ENCODE measurements at places on chromosomes 3 and 15. TPM values are rescaled to one million over a fixed set of nuclear protein-coding genes. Genes with fewer than 3 reads are reported as not detected.

DNA sequence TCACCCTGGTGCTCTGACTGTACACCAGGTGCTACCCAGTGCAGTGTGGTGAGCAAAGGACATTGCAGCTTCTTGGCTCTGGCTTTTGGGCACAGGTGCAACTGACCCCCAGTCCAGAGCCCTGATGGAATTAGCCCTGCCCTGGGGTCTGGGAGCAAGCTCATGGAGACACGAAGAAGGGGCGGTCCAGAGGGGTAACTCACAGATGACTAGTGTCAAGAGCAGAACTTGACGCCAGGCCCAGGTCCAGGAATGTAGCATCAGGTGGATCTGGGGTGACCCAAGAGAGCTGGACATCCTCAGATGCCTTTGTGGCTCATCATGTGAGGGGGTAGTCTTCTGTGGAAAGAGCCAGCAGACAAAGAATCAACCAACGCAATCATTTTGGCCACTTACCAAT is 88.9 kb downstream of the ASB7 start:
- no peak for DNase-seq
- no peak overlapping the region for H3K27ac ChIP-seq
- H3K36me3 ChIP-seq = no peaks in the 10 kb centered on the region
- no peak overlapping the region for H3K4me3 ChIP-seq

GRCh38 chr15:83380059-83380458 is 67.1 kb upstream of the SH3GL3 start:
- H3K27ac ChIP-seq = no peak overlapping the region
- H3K4me3 ChIP-seq = no peak overlapping the region
- H3K27me3 ChIP-seq = no peaks in the 10 kb centered on the region
- peaks cover 5% of the 10 kb centered on the region for H3K4me1 ChIP-seq
- H3K36me3 ChIP-seq = no peaks in the 10 kb centered on the region

- H3K27me3 ChIP-seq = no peaks in the 10 kb centered on the region
- no peak overlapping the region for H3K4me3 ChIP-seq
Measured at GRCh38 chr3:44942202-44942921, 33.6 kb downstream of the ZDHHC3 start.

Gene EIF4E3
- 0.38 TPM for total RNA-seq

DNA sequence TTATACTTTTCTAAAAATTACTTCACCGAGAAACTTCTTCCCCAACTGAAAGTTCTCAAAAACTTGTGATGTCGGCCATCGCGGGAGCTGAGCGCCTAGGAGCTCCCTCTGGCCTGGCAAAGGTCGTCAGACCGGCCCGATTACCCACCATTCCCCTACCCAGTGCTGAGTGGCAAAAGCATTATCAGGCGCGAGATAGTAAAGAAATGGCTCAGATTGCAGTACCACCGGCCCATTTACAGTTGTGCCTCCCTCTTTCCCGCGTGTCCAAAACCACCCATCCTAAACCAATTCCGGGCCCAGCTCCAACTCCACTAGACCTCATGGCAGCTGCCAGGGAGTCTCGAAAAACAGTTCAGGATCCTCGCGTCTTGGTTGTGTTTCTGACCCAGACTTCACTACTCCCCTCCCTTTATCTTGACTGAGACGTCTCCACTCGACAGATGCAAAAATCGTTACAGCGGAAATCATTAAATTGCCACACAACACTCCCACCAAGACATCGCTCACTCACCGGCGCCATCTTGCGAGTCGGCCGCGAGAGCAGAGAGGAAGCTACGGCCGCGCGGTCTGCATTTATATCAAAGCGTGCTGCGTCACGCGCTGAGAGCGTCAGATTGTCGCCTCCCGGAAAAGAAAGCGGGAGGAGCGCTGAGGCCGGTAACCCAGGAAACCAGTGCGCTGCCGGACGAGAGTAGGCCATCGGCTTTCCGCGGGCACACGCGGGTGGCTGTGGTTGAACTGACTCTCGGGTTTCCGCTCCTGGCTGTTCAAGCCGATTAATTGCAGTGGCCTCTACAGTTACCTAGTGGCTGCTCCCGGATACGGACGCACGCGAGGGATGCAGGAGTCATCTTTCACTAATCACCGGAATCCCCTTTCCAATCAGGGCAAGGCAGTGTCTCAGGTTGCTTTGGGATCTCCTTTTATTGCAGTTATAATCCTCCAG is at the start of gene RPL22L1:
Gene RPL22L1 (minus strand): TSS at position 551 of the 949 bp plus-strand sequence. CDS start 28 bp downstream, at position 523.
- no peaks in the 10 kb centered on the region for H3K27me3 ChIP-seq
- no peaks in the 10 kb centered on the region for H3K4me1 ChIP-seq
- DNase-seq = peak; percentile 91
- peak within 1 kb of the TSS; percentile 87 for H3K4me3 ChIP-seq

DNA sequence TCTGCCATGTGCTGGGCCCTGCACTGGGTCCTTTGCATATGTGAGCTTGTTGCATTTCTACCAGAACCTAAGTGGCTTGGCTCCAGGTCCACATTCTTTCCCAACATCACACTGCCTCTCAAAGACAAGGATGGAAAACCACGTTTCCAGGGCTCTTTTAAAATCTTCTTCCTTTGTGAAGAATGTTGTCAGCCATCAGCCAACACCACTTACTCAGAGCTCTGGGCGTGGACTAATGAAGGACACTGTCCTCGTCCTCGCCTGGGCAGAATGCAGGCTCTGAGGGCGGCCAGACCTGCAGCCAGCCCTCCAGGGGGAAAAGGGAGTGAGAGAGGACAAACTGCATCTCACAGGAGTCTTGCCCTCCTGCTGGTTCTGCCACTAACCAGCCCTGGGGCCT is 49.7 kb downstream of the MAGEF1 start:
- no peaks in the 10 kb centered on the region for H3K36me3 ChIP-seq
- H3K27me3 ChIP-seq = no peaks in the 10 kb centered on the region
- H3K4me3 ChIP-seq = no peak overlapping the region
- DNase-seq = no peak

GRCh38 chr3:185986198-185986777 is 48.5 kb upstream of the TRA2B start:
- H3K4me1 ChIP-seq = no peaks in the 10 kb centered on the region
- DNase-seq = no peak
- no peak overlapping the region for H3K27ac ChIP-seq
- no peak overlapping the region for H3K4me3 ChIP-seq
- no peaks in the 10 kb centered on the region for H3K36me3 ChIP-seq

Gene SPINK8
- total RNA-seq = not detected

DNA sequence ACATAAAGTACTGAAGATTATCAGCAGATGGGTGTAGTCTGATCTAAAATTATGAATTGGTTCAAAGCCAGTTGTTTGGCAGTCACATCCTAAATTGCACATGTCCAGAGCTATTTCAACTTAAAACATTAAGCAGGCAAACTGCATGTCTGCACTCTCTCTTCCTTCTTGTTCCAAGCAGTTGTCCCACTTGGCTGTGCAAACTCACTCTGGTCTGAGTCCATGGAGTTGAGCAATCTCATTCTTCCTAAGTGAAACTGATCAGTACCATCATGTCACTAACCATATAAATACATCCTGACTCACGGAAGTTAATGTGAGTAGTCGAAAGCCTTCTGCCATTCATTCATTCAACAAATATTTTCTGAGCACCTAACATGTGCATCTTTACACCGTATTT is 353.0 kb downstream of the ROBO1 start:
- H3K27me3 ChIP-seq = no peaks in the 10 kb centered on the region
- H3K4me3 ChIP-seq = no peak overlapping the region
- H3K36me3 ChIP-seq = no peaks in the 10 kb centered on the region
- no peak for DNase-seq

- DNase-seq = no peak
- H3K4me3 ChIP-seq = no peak overlapping the region
- no peak overlapping the region for H3K27ac ChIP-seq
- no peaks in the 10 kb centered on the region for H3K4me1 ChIP-seq
- no peaks in the 10 kb centered on the region for H3K36me3 ChIP-seq
Measured at GRCh38 chr3:120432150-120432860, 18.5 kb downstream of the FSTL1 start.

DNA sequence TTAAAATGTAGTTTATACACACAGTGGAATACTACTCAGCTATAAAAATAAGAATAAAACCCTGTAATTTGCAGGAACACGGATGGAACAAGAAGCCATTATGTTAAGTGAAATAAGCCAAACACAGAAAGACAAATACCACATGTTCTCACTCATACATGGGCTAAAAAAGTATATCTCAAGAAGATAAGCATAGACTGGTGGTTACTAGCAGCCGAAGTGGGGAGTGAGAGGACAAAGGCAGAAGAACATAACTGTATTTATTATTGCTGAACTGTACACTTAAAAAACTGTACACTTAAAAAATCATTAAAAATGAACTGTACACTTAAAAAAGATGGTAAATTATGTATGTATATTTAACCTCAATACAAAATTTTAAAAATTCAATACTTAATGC is 11.0 kb downstream of the UBE3A start:
- no peaks in the 10 kb centered on the region for H3K4me1 ChIP-seq
- peaks cover 3% of the 10 kb centered on the region for H3K36me3 ChIP-seq
- no peak overlapping the region for H3K4me3 ChIP-seq
- no peak for DNase-seq
- H3K27ac ChIP-seq = no peak overlapping the region

- DNase-seq = no peak
- no peak overlapping the region for H3K27ac ChIP-seq
- no peaks in the 10 kb centered on the region for H3K36me3 ChIP-seq
- H3K27me3 ChIP-seq = no peaks in the 10 kb centered on the region
- no peak overlapping the region for H3K4me3 ChIP-seq
- H3K4me1 ChIP-seq = no peaks in the 10 kb centered on the region
Measured at GRCh38 chr3:122824465-122825381, 29.9 kb downstream of the SLC49A4 start.

Gene AMT
- total RNA-seq = 2.4 TPM

DNA sequence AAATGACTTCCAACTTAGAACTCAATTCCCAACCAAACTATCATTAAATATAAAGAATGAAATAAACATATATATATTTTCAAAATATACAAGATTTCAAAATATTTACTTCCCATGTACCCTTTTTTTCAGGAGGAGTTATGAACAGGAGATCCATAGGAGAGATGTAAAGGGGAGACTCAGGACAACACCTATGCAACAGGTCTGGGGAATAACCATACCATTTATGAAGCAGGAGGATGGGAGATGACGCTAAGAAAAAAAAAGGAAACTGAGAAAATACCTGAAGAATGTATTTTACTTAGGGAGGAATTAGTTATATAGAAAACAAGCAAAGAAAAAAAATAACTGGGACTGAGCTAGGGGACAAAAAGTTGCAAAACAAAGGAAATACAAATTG is 23.8 kb downstream of the INTS14 start:
- H3K4me1 ChIP-seq = peaks cover 4% of the 10 kb centered on the region
- H3K4me3 ChIP-seq = no peak overlapping the region
- no peaks in the 10 kb centered on the region for H3K27me3 ChIP-seq
- DNase-seq = no peak
- H3K36me3 ChIP-seq = peaks cover 5% of the 10 kb centered on the region
- H3K27ac ChIP-seq = no peak overlapping the region

DNA sequence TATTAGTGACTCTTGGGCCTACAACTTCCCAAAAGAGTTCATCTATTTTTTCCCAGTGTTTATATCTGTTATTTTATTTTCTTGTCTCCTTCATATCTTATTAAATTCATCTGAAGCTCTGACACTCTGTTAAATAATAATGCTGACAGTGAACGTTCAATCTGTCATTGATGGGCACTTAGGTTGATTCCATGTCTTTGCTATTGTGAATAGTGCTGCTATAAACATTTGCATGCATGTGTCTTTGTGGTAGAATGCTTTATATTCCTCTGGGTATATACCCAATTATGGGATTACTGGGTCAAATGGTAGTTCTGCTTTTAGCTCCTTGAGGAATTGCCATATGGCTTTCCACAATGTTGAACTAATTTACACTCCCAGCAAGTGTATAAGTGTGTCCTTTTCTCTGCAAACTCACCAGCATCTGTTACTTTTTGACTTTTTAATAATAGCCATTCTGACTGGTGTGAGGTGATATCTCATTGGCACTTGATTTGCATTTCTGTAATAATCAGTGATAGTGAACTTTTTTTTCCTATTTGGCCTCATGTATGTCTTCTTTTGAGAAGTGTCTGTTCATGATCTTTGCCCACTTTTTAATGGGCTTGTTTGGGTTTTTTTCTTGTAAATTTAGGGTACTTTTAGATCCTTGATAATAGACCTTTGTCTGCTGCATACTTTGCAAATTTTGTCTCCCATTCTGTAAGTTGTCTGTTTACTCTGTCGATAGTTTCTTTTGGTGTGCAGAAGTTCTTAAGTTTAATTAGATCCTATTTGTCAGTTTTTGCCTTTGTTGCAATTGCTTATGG is 122.5 kb downstream of the LEKR1 start:
- H3K4me1 ChIP-seq = no peaks in the 10 kb centered on the region
- H3K27ac ChIP-seq = no peak overlapping the region
- no peaks in the 10 kb centered on the region for H3K27me3 ChIP-seq
- no peak overlapping the region for H3K4me3 ChIP-seq
- H3K36me3 ChIP-seq = no peaks in the 10 kb centered on the region

DNA sequence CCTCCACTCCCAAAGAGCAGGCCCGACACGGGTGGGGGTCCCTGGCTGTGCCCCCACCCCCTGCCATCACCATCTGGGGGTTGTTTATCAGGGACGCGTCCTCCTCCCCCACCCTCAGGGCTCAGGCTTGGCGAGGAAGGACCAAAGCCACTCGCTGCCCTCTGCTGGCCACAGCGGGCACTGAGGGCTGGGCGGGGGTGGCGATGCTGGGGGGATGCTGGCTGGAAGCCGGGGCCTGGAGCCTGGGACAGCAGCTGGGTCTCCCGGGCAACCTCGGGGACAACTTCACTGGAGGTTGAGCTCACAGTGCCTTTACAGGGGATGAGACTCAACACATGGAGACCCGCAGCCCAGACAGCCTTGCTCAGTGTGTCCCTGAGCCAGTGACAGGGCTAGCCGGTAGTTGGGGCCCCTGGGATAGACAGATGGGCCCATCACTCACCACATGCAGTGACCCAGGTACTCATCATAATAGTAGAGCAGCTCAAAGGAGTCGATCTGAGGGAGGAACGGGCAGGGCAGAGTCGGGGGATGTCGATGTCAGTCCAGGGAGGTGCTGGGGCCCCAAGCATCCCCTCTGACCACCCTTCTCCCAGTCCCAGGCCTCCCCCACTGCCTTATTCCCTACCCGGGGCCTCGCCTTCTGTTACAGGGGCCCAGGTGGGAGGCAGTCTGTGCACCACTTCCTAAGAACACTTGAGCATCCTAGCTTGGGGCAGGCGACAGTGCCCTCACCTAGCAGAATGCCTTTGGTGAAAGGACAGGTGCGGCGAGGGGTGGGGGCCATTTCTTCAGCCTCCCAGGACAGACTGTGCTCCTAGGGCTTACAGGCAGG is 5.9 kb upstream of the CALML4 start:
- no peak overlapping the region for H3K27ac ChIP-seq
- DNase-seq = no peak
- peaks cover 23% of the 10 kb centered on the region for H3K36me3 ChIP-seq
- no peaks in the 10 kb centered on the region for H3K27me3 ChIP-seq
- no peak overlapping the region for H3K4me3 ChIP-seq

- no peak overlapping the region for H3K27ac ChIP-seq
- H3K36me3 ChIP-seq = peaks cover 21% of the 10 kb centered on the region
- no peaks in the 10 kb centered on the region for H3K4me1 ChIP-seq
- no peak for DNase-seq
- no peaks in the 10 kb centered on the region for H3K27me3 ChIP-seq
Measured at GRCh38 chr15:51947124-51947523, 24.5 kb downstream of the LEO1 start.

Gene AGBL1
- not detected for total RNA-seq

- H3K36me3 ChIP-seq = no peaks in the 10 kb centered on the region
- no peak overlapping the region for H3K27ac ChIP-seq
- H3K4me1 ChIP-seq = peaks cover 57% of the 10 kb centered on the region
- no peak overlapping the region for H3K4me3 ChIP-seq
Measured at GRCh38 chr15:63532307-63532744, 27.9 kb downstream of the USP3 start.
